Natural killer cell (primary cell): ENCODE measurements at places on chromosomes 16 and 17. TPM values are rescaled to one million over a fixed set of nuclear protein-coding genes. Genes with fewer than 3 reads are reported as not detected.

GRCh38 chr17:44002141-44002848, 2.1 kb upstream of the NAGS start:
- peaks cover 28% of the 10 kb centered on the region for H3K4me1 ChIP-seq
- no peak overlapping the region for H3K27ac ChIP-seq
- H3K4me3 ChIP-seq, result no peak overlapping the region

GRCh38 chr17:19453296-19453695, 42.3 kb downstream of the RNF112 start:
- H3K36me3 ChIP-seq, result no peaks in the 10 kb centered on the region
- no peak overlapping the region for H3K27ac ChIP-seq
- no peak for DNase-seq
- H3K4me3 ChIP-seq, result no peak overlapping the region

- H3K4me1 ChIP-seq, result peaks cover 24% of the 10 kb centered on the region
- H3K4me3 ChIP-seq, result no peak overlapping the region
- no peaks in the 10 kb centered on the region for H3K36me3 ChIP-seq
- no peak for DNase-seq
- no peak overlapping the region for H3K27ac ChIP-seq
These were observed 9.9 kb downstream of the TNS4 start for GRCh38 chr17:40491486-40491885.

TBC1D3D gene
- 4.9 TPM for total RNA-seq

TANC2 gene
- total RNA-seq, result 59.9 TPM

DNA sequence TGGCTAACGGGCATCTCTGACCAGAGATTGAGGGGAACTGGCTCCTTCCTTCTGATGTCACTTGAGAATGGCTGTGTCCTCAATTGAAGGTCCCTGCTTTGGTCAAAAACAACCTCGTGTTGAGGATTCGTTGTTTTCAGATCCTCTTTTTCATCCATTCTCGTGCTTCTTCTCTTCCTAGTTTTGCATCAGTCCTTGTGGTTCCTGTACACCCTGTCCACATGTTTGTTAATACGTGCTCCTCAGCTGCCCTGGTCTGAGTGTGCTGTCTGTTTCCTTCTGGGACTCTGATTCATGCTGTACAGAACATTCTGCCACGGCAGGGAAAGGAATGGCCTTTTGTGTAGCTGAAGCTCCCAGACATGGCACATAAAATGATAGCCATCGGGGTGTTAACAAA, 863.2 kb upstream of the GOT2 start:
- no peaks in the 10 kb centered on the region for H3K36me3 ChIP-seq
- no peaks in the 10 kb centered on the region for H3K27me3 ChIP-seq
- no peak overlapping the region for H3K27ac ChIP-seq
- no peak overlapping the region for H3K4me3 ChIP-seq
- H3K4me1 ChIP-seq, result no peaks in the 10 kb centered on the region

- H3K4me3 ChIP-seq, result no peak overlapping the region
- peaks cover under 1% of the 10 kb centered on the region for H3K4me1 ChIP-seq
- peaks cover 28% of the 10 kb centered on the region for H3K36me3 ChIP-seq
- no peaks in the 10 kb centered on the region for H3K27me3 ChIP-seq
These were observed 13.1 kb downstream of the KDM8 start for GRCh38 chr16:27216297-27216885.

KRTAP4-3 gene
- total RNA-seq, result not detected

TMEM231 gene
- 2.4 TPM for total RNA-seq

DNA sequence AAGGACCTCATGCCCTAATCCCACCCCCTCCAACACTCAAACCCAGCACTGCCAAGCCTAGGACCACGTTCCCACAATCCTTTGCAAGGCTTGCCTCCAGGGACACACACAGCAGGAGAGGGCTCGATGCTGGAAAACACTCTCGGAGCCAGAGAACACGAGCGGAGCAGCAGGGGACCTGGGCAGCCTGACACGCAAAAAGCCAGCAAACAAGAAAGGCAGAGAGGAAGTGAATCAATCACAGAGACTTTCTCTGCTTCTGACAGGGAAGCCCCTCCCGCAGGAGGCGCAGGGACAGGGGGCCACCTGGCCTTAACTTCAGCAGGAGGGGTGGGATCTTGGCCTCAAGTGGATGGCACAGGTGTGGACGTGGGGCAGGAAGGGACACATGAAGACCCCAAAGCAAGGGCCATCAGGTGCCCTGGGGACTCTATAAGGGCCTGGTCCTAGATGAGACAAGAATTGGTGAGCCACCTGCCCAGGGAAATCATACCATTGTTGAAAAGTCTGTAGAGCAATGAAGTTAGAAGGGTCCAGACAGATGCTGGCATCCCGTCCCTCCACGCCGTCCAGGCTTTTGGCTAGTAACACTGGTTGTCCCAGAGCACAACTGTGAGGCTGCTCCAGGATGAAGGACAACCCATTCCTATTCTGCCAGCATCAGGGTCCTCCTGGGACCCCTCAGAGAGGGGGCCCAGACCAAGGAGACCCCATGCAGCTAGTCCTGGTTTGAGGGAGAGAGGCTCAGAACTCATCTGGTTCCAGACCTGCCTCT, 2.2 kb downstream of the SDK2 start:
- H3K4me3 ChIP-seq, result no peak overlapping the region
- peak; percentile 25 for DNase-seq
- no peak overlapping the region for H3K27ac ChIP-seq
- no peaks in the 10 kb centered on the region for H3K36me3 ChIP-seq
- peaks cover 34% of the 10 kb centered on the region for H3K4me1 ChIP-seq
- peaks cover 27% of the 10 kb centered on the region for H3K27me3 ChIP-seq

- H3K27me3 ChIP-seq, result no peaks in the 10 kb centered on the region
- peaks cover 47% of the 10 kb centered on the region for H3K4me1 ChIP-seq
- peak overlapping the region; percentile 100 for H3K4me3 ChIP-seq
- peak; percentile 92 for DNase-seq
- H3K36me3 ChIP-seq, result no peaks in the 10 kb centered on the region
These were observed 58.8 kb upstream of the GSE1 start for GRCh38 chr16:85554114-85554888.

ZNF652 gene
- 79.1 TPM for total RNA-seq

GRCh38 chr16:46785076-46785845, 37.1 kb upstream of the MYLK3 start:
- H3K4me1 ChIP-seq, result peaks cover 9% of the 10 kb centered on the region
- no peak overlapping the region for H3K4me3 ChIP-seq
- DNase-seq, result no peak
- H3K27ac ChIP-seq, result no peak overlapping the region

CCL8 gene
- total RNA-seq, result not detected

DNA sequence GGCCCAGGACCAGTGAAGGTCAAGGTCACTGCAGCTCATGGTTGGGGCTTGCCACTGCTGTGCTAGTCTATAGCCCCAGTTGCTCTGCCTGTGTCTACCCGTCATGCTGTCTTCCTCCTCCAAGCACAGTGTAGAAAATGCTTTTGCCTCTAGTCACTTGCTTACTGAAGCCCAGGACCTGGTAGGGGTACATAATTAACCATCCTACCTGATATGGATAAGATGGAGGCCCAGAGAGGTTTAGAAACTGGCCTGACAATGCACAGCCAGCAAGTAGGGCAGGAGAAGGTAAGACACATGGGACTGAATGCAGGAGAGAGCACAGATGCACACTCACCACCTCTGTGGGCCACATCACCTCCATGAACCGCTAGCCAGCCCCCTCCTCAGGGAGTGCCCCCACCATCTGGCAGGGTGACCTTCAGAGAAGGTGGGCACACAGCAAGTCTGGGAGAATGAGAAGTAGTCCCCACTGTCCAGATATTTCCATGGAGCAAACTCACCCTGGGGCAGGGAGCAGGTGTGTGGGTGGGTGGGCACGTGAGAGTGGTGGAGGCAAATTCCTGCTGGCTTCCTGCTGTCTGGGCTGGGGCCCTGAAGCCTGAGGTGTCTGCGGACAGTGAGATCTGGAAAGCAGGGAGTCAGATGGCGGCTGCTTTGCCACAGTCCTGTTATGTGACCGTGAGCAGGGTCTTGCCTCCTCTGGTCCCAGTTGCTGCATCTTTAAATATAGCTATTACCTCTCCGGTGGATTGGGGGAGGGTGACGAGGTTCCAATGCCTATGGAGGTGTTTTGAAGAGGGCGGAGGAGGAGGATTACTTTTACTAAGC, 1.0 kb downstream of the CX3CL1 start:
- no peaks in the 10 kb centered on the region for H3K27me3 ChIP-seq
- H3K36me3 ChIP-seq, result no peaks in the 10 kb centered on the region
- H3K4me1 ChIP-seq, result no peaks in the 10 kb centered on the region
- DNase-seq, result no peak
- H3K4me3 ChIP-seq, result no peak overlapping the region
- H3K27ac ChIP-seq, result no peak overlapping the region

KRT28 gene
- total RNA-seq, result not detected

DNA sequence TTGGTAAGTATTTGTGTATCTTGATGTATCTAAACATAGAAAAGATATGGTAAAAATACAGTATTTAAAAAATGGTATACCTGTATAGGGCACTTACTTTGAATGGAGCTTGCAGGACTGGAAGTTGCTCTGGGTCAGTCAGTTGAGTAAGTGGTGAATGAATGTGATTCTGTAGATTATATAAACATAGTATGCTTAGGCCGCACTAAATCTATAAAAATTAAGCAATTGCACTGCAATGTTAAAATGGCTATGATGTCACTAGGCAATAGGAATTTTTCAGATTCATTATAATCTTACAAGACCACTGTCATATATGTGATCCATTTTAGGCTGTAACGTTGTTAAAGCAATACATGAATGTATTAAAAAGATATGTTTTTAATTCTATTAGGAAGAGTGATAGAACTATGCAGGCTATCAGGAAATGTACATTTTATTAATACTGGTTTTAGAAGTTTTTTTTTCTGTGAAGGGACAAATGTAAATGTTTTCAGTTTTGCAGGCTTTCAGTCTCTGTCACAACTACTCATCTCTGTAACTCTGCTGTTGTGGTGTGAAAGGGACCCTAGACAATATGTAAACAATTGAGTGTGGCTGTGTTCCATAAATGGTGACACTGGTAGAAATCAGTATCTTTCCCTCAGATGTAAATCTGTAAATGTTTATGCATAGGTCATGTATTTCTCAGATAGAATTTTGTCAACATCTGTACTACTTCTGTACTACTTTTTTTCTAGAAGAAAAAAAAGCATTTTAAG, 10.5 kb downstream of the CBFB start:
- H3K36me3 ChIP-seq, result peaks cover 17% of the 10 kb centered on the region
- H3K4me1 ChIP-seq, result peaks cover 7% of the 10 kb centered on the region
- no peaks in the 10 kb centered on the region for H3K27me3 ChIP-seq
- no peak overlapping the region for H3K4me3 ChIP-seq
- DNase-seq, result no peak
- no peak overlapping the region for H3K27ac ChIP-seq

DNA sequence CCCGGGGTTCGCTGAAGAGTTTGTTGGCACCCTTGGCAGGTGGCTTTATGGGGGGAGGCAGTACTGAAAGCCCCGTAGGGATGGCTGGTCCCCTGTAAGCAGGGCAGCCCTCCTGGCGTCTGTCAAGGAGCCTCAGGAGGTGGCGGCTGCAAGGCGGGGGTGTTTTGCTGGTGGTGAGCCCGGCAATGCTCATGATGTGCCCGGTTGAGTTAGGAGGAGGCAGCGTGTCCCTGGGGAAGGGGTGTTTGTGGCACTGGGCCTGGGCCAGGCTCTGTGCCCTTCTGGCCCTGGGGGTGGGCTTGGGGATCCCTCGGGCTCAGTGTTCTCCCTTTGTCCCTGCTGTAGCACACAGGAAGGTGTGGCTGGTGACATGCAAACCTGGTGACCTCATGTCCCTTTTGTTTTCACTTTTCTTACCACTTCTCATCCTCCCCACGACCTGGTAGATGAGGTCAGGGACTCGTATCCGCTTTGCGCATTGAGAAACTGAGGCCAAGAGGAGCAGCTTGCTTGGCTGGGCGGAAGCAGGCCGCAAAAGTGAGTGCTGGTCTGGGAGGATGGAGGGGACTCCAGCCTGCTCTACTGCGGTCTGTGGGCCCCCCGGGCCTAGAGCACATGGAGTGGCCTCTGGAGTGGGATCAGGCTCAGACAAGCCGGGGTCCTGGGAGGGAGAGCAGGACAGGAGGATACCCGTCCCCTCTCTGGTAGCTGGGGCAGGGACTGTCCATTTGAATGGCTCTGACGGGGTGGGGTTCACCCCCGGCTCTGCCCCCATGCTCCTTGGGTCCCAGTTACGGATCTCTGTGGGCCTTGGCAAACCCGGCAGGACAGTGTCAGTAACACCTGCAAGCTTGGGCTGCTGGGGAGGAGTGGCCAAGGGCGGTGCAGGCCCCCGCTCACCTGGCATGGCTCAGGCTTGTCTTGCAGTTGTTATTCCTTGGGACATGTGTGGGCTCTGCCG, 2.2 kb downstream of the SNN start:
- peak overlapping the region; percentile 78 for H3K27ac ChIP-seq
- peak overlapping the region; percentile 43 for H3K4me3 ChIP-seq
- H3K4me1 ChIP-seq, result peaks cover 56% of the 10 kb centered on the region
- peaks cover 6% of the 10 kb centered on the region for H3K27me3 ChIP-seq
- DNase-seq, result no peak

DNA sequence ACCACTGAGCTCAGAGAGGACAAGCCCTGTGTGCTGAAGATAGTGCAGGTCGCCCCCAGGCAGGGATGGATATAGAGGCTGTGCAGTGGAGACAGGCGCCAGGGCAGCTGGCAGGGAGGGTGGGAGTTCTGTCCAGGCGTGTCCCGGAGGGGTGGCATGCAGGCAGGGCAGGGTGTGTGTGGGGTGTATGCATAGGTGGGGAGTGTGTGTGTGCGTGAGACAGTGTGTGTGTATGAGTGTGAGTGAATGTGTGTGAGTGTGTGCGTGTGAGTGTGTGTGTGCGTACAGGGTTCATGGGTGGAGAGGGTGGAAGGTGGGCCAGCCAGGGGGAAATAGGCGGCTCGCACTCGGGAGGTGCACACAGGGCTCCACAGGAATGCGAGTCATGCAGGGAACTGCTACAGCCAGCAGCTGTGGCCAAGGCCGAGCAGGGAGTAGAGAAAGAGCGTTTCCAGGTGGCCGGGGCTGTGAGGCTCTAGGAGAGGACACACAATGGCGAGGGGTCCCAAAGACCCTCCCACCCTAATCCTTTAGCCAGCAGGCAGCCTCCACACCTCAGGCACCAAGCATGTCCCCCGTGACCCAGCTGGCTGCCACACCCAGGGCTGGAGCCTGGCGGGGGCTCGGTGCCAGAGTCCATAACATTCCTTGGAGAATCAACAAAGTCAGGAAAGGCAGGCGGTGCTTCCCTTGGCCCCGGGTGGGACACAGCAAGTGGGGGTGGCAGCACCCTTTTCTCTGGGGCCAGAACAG, 4.6 kb downstream of the PLCD3 start:
- no peaks in the 10 kb centered on the region for H3K36me3 ChIP-seq
- peaks cover 15% of the 10 kb centered on the region for H3K4me1 ChIP-seq
- H3K27me3 ChIP-seq, result no peaks in the 10 kb centered on the region
- DNase-seq, result no peak
- H3K27ac ChIP-seq, result no peak overlapping the region

NACA2 gene
- not detected for total RNA-seq

MSLN gene
- not detected for total RNA-seq

TNFRSF13B gene
- 7.7 TPM for total RNA-seq

FBXO39 gene
- total RNA-seq, result 0.43 TPM

DNA sequence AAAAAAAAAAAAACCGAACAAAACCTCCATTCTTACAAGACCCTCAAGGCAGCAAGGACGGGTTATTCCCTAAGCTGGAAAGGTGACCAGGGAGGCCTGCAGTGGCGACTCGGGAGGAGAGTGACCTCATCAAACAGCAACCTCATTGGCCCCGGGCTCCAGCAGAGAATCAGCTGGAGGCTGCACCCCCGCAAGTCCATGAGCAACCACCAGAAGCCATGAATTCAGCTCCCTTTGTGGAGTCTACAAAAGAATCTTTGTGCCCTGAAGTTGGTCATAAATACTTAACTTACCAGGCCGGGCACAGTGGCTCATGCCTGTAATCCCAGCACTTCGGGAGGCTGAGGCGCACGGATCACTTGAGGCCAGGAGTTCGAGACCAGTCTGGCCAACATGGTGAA, 80.9 kb upstream of the CREBBP start:
- H3K4me3 ChIP-seq, result no peak overlapping the region
- no peak for DNase-seq
- H3K27me3 ChIP-seq, result no peaks in the 10 kb centered on the region
- H3K36me3 ChIP-seq, result peaks cover 8% of the 10 kb centered on the region
- H3K4me1 ChIP-seq, result peaks cover 20% of the 10 kb centered on the region

MYH1 gene
- not detected for total RNA-seq
